ENCODE measurements at places on chromosomes 1 and 21. TPM values are rescaled to one million over a fixed set of nuclear protein-coding genes. Genes with fewer than 3 reads are reported as not detected.

DNA sequence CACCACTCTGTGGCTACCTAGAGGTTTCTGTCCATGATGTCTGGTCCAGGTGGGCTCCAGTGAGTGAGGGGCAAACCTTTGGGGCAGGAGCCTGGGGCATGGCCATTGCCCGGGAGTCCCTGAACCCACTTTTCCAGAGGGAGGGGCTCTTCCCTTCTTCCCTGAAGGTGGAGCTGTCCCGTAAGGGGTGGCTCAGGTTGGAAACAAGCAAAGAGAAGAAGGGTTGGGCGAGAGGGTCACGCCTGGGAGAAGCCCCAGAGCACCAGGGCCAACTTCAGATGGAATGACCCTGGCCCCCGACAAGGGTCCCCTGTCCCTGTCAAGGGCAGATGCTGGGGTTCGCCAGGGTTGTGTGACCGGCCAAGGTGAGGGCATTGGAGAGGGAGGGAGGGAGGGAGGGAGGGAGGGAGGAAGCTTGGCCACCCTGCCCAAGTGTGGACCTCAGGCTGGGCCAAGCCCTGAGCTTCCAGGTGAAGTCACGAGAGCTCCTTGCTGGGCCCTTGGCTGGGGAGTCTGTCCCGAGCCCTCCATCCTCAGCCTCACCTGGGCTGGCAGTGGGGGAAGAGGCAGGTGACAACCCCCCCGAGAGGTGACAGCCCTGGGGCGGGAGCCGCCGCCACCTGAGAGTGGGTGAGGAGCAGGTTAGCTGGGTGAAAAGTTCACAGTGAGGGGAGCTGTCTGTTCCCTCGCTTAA is 69.6 kb downstream of the DHRS3 start:
- DNase-seq, result no peak

DNA sequence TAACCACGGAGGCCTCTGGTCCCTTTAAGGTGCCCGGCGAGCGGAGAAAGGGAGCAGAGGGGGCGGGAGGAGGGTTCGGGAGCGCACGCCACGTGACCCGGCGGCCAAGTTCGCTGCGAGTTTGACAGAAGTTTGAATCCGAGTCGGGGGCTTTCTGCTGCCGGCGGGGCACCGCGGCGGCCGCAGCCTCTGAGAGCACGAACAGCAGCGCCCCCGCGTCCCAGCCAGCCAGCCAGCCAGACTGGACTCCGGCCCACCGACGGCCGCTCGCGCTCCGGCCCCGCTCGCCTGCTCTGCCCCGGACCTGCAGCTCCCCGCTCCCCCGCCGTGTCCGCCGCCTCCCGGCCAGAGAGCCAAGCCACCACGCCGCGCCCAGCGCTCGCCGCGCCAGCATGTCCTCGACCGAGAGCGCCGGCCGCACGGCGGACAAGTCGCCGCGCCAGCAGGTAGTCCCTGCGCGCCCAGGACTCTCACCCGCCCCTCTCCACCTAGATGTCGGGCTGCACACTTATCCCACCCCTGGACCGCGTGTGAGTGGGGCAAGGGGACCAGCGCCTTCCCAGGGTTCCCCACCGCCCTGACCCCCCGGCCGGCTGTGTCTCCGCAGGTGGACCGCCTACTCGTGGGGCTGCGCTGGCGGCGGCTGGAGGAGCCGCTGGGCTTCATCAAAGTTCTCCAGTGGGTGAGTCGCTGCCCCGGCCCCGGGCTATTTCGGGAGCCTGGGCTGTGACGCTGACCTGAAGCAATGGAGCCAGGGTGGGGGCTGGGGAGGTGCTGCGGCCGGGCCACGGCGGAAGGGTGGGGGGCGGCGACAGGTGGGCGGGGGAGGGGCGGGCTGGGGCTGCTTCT is at the start of gene SYPL2:
Gene SYPL2, plus strand, starts transcription at position 95 of the 849 bp plus-strand sequence. Its CDS starts 298 bp downstream, at position 393.
- DNase-seq, result peak; percentile 14

- DNase-seq, result no peak
Observed at GRCh38 chr1:67058242-67058641, 4.3 kb upstream of the SLC35D1 start.

The SH2D2A gene
- 7.2 TPM for total RNA-seq

The NHLH1 gene
- not detected for total RNA-seq

GRCh38 chr1:26045722-26046245 is at the start of gene SLC30A2:
SLC30A2 (minus strand) TSS chr1:26046118; CDS start chr1:26045896, 222 bp downstream.
- no peak for DNase-seq

- DNase-seq, result no peak
Observed at GRCh38 chr1:174217787-174218574, 58.7 kb downstream of the RABGAP1L start.

The SNAPIN gene
- 44.6 TPM for total RNA-seq

The KCNA3 gene
- total RNA-seq, result 1.9 TPM

GRCh38 chr1:43587594-43587993 is 56.9 kb downstream of the PTPRF start:
- no peak for DNase-seq

DNA sequence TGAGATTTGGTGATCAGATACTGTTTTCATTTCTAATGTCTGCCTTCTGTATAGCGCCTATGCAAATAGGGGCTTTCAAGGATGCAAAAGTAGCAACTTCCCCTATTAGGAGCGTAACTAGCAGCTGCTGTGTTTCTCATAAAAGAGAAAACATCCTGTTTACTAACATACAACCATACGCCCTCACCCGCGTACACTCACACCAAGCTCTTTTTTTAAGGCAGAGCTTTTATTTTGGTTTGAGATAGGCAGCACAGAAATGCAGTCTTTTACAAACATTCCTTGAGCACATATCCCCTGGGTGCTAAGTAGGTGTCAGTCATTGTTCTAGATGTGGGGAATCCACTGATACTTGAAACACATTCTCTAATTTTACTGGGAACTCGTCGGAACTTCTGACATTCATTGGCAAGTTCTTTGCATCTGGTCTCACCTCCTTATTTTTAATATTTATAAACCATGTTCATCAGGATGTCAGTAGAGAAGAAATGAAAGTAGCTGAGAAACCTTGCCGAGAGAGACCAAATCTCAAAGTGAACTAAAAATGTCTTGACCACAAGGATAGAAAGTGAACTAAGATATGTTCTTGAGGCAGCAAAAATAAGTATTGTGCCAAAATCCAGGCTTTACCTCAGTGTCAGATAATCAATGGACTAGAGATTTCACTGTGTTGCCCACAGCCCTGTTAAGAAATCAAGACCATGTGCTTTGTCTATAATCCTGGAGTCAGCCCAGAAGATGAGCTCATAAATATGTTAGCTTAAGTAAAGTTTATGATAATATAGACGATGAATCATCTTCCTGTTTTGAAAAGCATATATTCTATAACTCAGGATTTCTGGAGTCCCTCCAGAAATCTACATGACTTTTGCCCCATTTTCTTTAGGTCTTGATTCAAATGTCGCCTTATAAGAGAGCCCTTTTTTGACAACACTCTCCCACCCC is 350.9 kb downstream of the ST6GALNAC3 start:
- no peak for DNase-seq

The SYT14 gene
- 0.98 TPM for total RNA-seq

The KRTAP10-3 gene
- total RNA-seq, result not detected
